CD4-positive, alpha-beta T cell treated with Interleukin-2 at 100 ng/mL for 4 hours (primary cell): ENCODE measurements at places on chromosomes 6 and 20.

DNA sequence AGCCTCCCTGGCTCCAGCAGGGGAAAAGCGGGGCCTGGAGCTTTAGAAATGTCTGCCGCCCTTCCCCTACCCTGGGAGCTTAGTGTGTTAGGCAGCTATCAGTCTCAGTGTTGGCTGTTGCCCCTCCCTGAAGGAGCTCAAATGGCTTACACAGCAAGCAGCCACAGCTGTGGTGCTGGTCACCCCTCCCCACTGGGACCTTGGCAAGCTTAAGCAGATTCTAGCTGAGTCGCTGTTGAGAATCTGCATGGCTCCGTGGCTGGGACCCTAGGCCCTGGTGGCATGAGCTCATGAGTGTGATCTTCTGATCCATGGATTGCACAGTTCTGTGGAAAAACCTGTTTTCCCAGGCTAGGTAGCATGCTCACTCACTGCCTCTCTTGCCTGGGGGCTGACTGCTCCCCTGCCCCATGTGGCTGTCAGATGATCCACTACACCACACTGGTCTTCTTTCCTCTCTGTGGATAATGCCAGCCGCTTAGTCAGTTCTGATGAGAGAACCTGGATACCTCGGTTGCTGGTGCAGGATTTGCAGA, 714.0 kb downstream of the MAFB start:
- no peak for DNase-seq

DNA sequence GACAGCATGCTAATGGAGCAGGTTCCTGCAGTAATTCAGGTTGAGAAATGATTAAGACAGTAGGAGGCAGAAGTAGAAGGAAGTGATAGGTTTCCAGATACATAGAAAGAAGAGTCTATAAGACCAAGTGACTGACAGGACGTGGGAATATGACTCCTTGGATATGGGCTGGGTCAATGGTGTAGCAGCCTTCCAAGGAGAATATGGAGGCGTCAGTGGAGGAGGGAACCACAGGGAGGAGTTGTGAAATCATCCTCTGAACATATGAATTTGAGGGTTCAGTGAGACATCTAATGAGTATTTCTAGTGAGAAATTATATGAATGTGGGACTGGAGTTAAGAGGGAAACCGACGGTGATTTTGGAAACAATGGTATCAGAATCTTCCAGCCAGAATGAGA, 43.3 kb downstream of the NUDT3 start:
- no peak for DNase-seq

DNA sequence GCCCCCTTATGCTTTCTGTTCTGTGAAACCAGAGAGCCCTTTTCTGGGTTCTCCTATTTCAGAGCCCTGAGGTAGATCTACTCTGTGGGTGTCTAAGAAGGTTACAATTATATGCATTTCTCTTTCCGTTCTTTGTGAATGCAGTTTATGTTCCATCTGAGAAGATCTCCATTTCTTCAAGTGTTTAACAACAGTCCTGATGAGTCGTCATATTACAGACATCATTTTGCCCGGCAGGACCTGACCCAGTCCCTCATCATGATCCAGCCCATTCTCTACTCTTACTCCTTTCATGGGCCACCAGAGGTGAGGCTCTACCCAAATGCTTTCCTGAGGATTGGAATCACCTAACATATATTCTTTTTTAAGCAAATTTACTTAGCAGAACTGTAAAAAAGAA, 18.8 kb upstream of the SMIM26 start:
- no peak for DNase-seq

DNA sequence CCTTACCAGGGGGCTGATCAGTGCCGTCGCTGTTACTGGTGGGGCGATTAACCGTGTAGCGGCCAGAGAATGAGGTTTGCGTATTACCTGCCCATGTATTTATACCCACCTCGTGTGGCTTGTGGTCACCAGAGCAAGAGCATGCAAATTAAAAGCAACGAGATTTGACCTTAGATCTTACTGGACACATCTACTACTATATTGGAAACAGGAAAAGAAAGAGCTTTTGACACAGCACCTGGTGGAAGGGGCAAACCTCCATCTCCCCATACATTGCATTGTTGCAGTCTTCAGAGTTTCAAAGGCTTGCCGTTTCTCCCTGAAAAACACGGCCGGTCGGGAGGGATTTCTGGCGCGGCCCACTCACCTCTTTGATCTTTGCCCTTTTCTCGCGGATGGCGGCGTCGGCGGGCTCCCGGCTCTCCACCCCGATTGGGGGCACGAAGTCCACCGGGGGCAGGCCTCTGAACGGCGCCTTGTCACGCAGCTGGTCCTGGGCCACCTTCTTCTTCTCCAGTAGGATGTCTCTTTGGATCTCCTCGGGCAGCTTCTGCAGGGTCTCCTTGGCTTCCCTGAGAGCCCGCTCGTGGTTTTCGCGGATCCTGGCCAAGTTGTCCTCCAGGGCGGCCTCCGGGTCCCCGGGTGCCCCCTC, 1.3 kb downstream of the MAN1A1 start:
- DNase-seq = peak; percentile 27

- DNase-seq = no peak
Measured at GRCh38 chr6:166179704-166180103, 12.1 kb upstream of the TBXT start.

DNA sequence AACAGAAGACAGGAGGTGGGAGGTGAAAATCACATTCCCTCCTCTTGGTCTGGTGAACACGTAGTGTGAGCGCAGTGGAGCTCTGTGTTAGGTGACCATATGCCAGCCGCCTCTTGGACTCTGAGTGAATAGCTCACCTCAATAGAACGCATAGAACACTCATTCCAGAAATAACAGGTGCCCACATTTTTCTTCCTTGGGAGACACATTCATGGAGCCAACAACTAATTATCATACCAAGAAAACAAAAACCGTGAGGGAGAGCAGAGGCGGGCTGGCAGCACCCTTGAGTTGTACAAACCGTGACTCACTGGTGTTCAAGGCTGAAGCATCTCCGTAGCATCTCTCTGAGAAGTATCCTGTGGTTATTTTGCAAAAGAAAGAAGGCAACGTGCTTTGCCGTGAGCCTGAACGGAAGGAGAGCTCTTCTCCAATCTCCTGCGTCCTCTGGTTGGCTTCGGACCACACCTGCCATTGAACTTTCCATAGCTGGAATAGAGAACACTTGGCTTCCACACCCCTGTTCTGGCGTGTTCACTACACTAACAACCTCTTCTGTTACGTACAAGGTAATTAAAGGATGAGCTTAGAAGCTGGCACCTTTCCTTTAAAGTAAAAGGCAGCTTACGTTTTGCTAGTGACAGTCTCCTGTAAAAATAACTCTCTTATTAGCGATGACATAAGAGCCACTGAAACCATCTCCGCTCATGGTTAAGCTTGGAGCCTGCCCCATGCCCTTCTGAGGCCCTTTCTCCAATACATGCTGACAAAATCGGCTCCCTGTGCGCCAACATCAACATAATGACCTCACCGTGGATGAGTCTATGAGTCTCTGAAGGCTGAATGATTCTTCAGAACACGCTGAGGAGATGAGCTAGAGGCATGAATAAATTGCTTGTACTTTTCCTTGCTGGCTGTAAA, 30.2 kb upstream of the SGK1 start:
- no peak for DNase-seq

DNA sequence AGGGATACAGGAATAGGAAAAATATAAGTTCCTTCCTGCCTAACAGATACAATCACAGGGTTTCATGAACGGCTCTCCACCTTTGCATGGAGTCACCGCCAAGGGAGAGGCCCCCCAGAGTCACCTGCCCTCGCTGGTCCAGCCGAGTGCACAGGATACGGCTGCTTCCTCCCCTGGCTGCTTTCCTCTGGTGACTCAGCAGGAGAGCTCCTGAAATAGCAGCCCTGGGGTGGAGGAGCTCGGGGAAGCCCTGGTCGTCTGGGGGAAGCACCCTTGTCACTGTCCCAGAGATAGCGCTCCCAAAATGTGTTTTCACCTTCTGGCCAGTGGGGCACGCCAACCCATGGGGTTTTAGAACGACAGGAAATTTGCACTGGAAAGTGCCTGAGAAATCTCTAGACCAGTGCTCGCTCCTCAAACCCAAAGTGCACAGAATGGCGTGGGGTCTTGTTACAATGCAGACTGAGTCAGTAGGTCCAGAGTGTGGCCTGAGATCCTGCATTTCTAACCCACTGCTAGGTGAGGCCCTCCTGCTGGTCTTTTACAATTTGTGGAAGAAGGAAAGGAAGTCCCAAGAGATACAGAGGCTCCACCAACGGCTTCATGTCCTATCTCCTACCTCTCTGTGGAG, 35.9 kb upstream of the FAM50B start:
- no peak for DNase-seq

DNA sequence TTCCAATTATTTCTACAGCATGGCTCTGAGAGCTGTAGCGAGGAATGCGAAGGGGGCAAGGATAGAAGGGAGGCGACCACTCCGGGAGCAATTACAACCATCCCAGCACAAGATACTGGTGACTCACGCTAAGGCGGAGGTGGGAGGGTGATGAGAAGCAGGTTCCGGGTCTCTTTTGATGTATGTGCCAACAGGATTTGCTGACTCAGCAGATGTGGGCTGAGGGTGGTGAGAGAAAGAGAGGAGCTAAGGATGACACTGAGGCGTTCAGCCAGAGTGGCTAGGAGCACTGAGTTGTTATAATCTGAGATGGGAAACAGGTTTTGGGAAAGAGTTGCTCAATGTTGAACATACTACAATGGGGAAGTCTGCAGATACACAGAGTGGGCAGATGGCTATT, 9.3 kb upstream of the TXNDC5 start:
- no peak for DNase-seq

- DNase-seq = no peak
Measured at GRCh38 chr6:91562955-91563354, 976.1 kb upstream of the MAP3K7 start.

GRCh38 chr6:27188885-27189418, 58.5 kb upstream of the PRSS16 start:
- peak; percentile 80 for DNase-seq

DNA sequence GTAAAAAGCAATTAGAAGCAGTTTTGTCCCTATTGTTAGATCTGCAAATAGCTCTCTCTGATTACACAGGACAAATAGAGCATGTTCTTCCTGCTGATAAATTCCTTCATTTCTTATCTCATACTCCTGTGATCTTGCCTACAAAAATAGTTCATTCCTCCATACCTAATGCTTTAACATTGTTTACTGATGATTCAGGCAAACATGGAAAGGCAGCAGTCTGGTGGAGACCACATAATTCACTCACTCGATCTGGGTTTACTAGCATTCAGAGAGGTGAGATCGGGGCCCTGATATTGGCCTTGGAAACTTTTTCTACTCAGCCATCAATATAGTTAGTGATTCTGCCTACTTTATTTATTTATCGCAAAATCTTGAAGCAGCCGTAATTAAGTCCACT, 20.2 kb downstream of the HLA-DPA1 start:
- DNase-seq = no peak

DNA sequence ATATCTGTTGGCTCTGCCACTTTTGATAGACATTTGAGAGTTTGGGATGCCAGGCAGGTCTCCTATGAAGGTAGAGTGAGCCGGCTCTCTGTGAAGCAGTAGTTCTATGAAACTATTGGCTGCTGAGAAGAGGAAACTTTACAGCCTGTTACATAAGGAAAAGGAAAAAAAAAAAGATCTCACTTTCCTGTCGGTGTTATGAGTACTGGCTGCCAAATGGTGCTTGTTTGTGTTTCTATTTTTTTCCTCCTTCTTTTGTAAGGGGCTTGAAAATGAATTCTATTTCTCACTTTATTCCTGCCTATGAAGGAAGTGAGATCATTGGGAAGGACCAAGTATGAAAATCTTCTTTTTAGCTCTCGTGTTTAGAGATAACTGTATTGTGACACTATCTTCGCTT, 73.1 kb upstream of the CLDN20 start:
- no peak for DNase-seq
